ENCODE measurements at places on chromosomes 6 and 20.

GRCh38 chr6:158519761-158520160 is 40.1 kb upstream of the TMEM181 start:
- no peak overlapping the region for H3K4me3 ChIP-seq
- H3K27me3 ChIP-seq = peaks cover 3% of the 10 kb centered on the region
- H3K4me1 ChIP-seq = peaks cover 9% of the 10 kb centered on the region
- DNase-seq = no peak

- no peak overlapping the region for H3K27ac ChIP-seq
- DNase-seq = no peak
- no peaks in the 10 kb centered on the region for H3K4me1 ChIP-seq
Measured at GRCh38 chr6:82869493-82869892, 196.1 kb downstream of the UBE3D start.

DNA sequence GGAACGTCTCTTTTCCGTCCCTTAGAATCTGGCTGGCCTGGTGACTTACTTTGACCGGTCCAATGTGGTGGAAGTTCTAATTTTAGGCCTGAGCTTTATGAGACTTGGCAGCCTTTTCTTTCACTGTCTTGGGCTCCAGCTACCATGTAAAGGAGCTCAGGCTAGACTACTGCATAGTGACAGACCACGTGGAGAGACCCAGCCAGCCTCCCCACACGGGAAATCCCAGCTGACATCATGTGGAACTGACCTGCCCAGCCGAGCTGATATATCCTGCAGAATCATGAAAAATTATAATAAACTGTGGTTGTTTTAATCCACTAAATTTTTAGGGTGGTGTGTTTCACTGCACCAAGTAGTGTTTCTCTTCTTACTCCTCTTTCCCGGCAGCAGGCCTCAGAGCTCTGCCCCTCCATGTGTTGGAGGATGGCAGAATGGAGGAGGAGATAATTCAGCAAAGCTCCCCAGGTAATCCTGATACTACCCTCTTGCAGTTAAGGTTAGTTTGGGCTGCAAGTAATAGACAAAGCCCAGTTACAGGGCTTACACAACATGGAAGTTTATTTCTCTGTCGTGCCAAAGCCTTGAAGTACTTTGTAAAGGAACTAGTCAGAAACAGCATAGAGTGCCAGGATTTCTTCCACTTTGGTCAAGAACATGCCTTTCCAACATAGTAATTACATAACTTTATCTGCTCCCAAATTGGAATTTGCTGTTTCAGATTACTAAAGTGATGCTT is 87.5 kb downstream of the SH3BGRL2 start:
- no peak overlapping the region for H3K27ac ChIP-seq
- H3K36me3 ChIP-seq = no peaks in the 10 kb centered on the region
- H3K27me3 ChIP-seq = no peaks in the 10 kb centered on the region
- no peaks in the 10 kb centered on the region for H3K4me1 ChIP-seq

DNA sequence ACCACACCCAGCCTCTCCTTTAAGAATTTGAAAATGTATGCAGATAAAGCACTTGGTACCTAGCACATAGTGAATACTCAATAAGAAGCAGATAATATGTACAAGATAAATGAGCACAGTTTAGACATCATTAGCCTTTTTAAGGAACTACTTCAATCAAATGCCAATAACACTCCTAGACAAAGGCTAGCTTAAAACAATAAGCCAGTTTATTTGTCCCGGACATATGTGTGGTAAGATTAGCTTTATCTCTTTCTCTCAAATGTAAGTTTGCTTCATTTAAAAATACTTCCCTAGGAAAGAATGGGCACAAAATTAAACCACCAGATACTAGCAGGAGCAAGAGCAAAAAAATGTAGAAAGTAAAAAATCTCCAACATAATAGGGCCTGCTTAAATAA is 73.8 kb downstream of the MAP3K5 start:
- no peaks in the 10 kb centered on the region for H3K27me3 ChIP-seq
- H3K36me3 ChIP-seq = no peaks in the 10 kb centered on the region
- no peak overlapping the region for H3K4me3 ChIP-seq
- DNase-seq = no peak
- H3K27ac ChIP-seq = no peak overlapping the region

DNA sequence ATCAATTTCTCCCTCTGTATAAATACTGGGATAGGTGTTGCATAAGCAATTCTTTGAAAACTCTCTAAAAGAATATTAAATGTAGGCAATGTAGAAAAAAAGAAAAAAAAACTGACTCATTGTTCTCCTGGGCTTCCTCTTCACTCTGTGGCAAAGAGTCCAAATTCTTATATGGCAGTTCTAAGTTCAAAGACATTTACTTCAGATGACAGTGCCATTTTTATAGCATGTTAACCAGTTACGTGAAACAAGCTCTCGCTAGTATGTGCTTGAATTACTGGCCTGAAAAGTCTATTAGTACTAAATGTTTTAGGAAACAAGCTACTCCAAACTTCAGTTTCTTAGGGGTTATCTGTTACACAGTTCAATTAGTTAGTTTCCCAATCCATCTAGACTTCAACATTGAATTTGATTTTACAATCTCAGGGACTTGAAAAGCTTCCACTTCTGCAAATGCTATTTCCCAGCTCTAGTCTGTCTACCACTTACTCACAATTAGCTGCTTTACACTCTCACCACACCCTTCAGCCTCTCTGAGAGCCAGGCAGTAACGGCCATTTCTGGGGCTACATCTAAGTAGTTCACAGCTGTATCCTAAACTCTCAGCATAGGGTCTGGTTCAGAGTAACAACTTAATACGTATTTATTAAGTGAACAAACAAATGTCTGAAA is 100.4 kb downstream of the OGFRL1 start:
- H3K27ac ChIP-seq = peak overlapping the region; percentile 53
- H3K4me1 ChIP-seq = peaks cover 2% of the 10 kb centered on the region
- peaks cover 4% of the 10 kb centered on the region for H3K36me3 ChIP-seq
- no peaks in the 10 kb centered on the region for H3K27me3 ChIP-seq

DNA sequence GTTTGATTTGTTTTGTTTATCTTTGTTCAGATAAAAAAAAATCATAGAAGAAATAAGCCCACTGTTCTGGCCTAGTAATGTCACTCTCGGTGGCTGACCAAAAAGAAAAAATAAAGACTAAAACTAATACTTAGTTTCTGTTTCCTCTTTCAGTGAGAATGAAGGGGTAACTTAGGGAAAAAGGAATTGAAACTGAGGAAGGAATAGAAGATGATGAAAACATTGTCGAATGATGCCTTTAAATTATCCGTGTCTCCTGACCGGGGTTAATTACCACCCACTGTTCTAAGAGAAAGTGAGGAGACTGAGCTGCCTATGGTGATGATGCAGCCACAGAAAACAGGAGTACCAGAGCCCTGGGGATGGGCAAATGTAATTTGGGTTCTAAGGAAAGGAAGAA is 73.1 kb downstream of the PTCHD4 start:
- H3K36me3 ChIP-seq = no peaks in the 10 kb centered on the region
- no peak overlapping the region for H3K27ac ChIP-seq
- H3K4me3 ChIP-seq = no peak overlapping the region
- DNase-seq = no peak
- no peaks in the 10 kb centered on the region for H3K4me1 ChIP-seq

DNA sequence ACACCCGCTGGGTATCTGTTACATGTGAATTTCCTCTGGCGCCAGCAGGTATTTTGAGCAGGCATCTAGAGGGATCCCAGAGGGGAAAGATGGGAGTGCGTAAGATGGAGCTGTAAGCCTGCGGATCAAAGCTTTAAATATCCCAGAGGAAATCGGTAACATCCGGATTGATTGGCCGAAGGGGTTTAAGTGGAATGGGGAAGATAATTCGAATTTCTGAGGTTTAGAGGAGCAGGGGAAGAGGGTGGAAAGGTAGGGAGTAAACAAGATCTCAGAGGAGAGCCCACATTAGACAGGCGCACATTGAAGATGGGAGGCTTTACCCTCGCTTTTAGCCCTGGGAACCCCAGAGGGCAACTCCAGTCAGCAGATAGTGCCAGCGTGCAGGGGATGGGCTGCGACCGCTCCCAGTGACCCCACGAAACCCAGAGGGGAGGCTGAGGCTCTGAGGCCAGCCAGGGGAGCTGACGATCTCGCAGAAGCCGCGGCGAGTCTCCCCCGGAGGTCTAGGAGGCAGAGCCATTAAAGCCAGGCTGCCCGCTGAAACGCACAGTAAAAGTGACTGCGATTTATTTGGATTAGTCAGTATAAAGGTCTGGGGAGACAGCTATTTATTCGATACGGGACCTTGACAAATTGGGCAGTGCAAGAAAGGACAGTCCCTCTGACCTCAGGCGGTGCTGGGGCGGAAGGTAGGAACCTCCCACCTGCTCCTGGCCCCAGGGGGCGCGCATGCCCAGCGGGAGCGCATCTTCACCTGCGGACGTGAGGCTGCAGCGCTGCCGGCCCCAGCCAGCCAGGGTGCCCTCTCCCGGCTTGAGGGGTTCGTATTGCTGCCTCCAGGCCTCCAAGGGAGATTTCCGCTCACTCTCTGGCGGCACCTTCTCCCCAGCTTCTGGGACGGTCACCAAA is 34.3 kb upstream of the TCF21 start:
- no peaks in the 10 kb centered on the region for H3K4me1 ChIP-seq
- H3K27me3 ChIP-seq = peaks cover 10% of the 10 kb centered on the region
- no peaks in the 10 kb centered on the region for H3K36me3 ChIP-seq
- DNase-seq = peak; percentile 81
- H3K27ac ChIP-seq = no peak overlapping the region

DNA sequence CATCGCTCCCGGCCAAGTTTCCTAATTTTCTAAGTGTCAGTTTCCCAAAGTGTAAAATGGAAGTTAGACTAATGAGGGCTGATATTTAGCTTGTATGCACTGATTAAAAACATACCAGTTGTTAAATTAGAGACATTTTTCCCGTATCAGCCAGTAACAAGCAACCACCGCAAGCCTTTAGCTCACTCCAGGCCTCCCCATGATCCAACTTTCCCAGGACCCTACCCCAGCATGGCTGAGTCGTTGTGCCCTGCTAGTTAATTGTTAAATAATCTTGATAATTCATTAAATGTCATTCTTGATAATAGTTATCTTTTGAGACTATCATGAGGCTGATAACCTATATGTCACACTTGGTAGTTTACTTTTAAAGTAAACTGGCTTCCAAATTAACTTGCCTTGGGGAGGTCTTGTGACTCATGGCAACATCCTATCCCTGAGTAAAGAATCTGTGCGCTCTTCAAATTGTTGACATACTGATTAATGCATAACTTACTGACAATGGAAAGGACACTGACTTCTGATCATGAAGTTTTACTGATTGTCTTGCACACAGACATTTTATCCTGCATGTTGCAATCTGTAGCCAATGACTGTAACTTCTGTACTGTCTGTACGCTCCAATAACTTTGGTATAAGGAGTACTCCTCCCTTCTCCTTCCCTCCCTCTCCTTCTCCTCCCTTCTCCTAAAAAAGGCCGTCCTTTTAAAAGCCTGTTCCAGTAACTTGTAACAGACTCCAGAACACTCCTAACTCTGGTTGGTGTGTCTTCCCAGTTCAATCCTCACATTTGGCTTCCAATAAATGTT is 6.3 kb upstream of the GTF3C6 start:
- no peaks in the 10 kb centered on the region for H3K27me3 ChIP-seq
- H3K36me3 ChIP-seq = no peaks in the 10 kb centered on the region
- no peak overlapping the region for H3K4me3 ChIP-seq
- no peak for DNase-seq
- peaks cover 4% of the 10 kb centered on the region for H3K4me1 ChIP-seq
- no peak overlapping the region for H3K27ac ChIP-seq

DNA sequence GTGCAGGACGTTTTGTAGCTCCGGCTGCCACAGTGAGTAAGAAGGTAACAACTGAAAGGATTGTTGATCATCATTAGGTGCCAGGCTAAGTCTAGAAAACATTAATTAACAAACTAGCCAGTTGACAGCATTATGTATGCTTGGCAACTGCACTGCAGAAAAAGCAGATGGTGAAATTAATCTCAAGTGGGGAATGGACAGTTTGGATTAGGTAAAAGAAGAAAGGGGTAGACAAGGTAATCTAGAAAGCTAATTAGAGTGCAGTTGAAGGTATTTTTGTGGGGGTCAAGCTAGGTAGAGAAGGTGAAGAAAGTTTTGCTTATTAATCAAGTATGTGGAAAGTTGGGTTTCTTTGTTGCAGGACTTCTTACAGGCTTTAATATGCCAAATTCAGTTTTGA is 69.7 kb upstream of the HINT3 start:
- no peak overlapping the region for H3K4me3 ChIP-seq
- H3K27me3 ChIP-seq = no peaks in the 10 kb centered on the region
- no peak overlapping the region for H3K27ac ChIP-seq
- H3K4me1 ChIP-seq = no peaks in the 10 kb centered on the region
- peaks cover 45% of the 10 kb centered on the region for H3K36me3 ChIP-seq

DNA sequence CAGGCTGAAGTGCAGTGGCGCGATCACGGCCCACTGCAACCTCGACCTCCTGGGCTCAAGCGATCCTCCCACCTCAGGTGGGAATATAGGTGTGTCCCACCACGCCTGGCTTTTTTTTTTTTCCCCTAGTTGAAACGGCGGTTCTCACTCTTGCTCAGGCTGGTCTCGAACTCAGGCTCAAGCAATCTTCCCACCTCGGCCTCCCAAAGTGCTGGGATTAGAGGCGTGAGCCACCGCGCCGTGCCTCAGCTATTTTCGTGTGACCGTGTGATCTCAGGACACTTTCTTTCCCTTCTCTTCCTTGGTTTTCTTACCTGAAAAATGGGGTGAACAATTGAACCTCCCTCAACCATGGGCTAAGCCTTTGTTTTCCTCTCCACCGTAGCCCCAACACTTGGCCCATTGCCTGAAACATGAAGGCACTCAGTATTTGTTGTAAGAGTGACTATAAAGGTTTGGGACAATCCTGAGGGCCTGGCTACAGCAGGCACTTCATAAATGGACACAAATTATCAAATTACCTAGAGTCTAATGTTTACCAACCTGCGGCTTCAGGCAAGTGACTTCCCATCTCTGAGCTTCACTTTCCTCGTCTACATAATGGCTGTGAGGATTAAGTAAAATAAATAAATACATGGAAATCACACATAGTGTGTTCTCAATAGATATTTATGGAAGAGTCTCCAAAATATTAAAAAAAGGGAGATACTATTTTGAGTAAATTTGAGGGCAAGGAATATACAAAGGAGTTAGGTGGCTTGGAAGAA is 31.4 kb upstream of the ID1 start:
- H3K27ac ChIP-seq = peak overlapping the region; percentile 93
- no peak for DNase-seq
- H3K27me3 ChIP-seq = no peaks in the 10 kb centered on the region
- H3K36me3 ChIP-seq = no peaks in the 10 kb centered on the region
- no peaks in the 10 kb centered on the region for H3K4me1 ChIP-seq

GRCh38 chr6:139981066-139981624 is 606.7 kb upstream of the CITED2 start:
- peaks cover 13% of the 10 kb centered on the region for H3K4me1 ChIP-seq
- no peak overlapping the region for H3K4me3 ChIP-seq
- H3K27me3 ChIP-seq = no peaks in the 10 kb centered on the region
- H3K36me3 ChIP-seq = no peaks in the 10 kb centered on the region

GRCh38 chr6:129667034-129667433 is 42.9 kb downstream of the ARHGAP18 start:
- DNase-seq = no peak
- no peak overlapping the region for H3K27ac ChIP-seq
- H3K27me3 ChIP-seq = no peaks in the 10 kb centered on the region

GRCh38 chr20:35226884-35227681 is 593 bp downstream of the MMP24 start:
- H3K4me3 ChIP-seq = no peak overlapping the region
- no peaks in the 10 kb centered on the region for H3K36me3 ChIP-seq
- DNase-seq = peak; percentile 84
- no peaks in the 10 kb centered on the region for H3K4me1 ChIP-seq
- H3K27me3 ChIP-seq = peaks cover 5% of the 10 kb centered on the region
- H3K27ac ChIP-seq = no peak overlapping the region

- no peaks in the 10 kb centered on the region for H3K27me3 ChIP-seq
- no peak overlapping the region for H3K4me3 ChIP-seq
- no peaks in the 10 kb centered on the region for H3K4me1 ChIP-seq
- H3K27ac ChIP-seq = no peak overlapping the region
- H3K36me3 ChIP-seq = no peaks in the 10 kb centered on the region
Measured at GRCh38 chr20:5172903-5173463, 46.2 kb downstream of the CDS2 start.

- H3K36me3 ChIP-seq = no peaks in the 10 kb centered on the region
- H3K27me3 ChIP-seq = no peaks in the 10 kb centered on the region
Measured at GRCh38 chr6:170311696-170312095, 5.1 kb downstream of the FAM120B start.

Data from kidney (tissue), 22 donors.